ENCODE measurements at places on chromosomes 12 and 14.

DNA sequence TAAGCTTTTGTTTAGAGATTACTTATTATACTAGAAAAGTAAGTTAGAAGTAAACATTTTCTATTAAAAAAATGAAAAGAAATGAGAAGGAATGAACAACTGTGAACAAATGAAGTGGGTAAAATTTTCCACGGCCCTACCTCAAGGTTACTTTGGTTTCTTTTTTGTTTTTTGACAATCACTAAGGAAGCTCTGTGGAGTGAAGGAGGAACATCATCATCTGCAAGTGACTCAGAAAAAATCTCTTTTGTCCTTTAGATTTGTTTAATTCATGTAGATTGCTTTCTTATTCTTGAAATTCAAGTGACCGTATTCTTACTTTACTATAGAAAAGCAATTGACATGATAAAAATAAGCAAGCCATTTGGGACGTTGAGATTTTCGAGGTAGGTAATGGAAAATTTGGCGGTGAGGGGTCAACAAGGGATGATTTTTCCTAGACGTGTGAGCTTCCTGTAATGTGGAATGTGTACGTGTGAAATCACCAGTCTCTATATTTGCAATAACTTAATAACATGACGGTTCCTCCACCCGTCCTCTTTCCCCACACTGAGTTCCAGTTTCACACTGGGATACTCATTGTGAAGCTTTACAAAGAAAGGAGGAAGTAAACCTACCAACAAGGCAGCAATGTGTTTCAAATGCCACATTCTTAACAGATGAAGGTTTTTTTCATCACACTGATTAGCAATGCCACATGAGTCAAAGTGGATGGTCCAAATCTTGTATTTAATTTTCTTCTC lies 62.3 kb upstream of the EGLN3 start:
- no peak for DNase-seq

DNA sequence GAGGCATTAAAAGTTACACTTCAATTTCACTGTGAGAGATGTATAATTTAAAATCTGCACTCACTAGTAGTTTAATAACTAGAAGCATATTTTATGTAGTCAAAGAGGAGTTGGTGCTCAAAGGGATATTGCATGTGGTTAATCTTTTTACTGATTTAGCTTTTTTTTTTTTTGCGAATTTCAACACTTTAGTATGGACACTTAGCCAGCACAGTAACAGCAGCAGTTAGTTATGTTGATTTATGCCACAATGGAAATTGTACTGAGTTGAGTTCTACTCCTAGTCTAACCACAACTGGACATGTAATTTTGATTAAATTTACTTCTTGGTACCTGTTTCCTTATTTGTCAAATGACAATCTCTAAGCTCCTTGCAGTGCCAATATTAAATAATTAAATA lies 104.2 kb downstream of the RERG start:
- DNase-seq = no peak

DNA sequence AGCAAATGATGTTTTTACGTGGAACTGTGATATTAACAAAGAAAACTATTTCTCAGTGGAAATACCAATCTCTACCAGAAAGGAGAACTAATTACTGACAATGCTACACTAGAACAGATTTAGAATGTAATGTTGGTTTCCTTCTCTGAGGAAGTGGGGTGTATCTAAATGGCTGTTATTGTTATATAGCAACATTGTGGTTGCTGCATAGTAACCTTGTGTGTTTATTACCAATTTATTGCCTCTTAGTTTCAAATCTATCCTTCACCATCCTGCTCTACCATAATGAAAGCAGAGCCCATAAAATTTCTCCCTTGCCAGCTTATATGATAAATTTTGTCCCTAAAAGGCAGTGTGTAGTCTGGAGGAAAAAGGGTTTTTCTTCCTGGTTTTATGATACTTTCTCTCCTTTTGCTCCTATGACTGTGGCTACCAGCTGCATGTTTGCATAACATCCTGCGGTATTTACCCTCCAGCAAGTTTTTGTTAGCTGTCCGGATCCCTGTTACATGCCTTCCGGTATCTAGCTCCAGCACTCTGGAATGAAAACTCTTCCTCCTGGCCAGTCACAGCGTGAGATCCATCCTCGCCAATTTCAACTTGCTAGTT lies 5.7 kb upstream of the KLRK1 start:
- DNase-seq = peak; percentile 76

DNA sequence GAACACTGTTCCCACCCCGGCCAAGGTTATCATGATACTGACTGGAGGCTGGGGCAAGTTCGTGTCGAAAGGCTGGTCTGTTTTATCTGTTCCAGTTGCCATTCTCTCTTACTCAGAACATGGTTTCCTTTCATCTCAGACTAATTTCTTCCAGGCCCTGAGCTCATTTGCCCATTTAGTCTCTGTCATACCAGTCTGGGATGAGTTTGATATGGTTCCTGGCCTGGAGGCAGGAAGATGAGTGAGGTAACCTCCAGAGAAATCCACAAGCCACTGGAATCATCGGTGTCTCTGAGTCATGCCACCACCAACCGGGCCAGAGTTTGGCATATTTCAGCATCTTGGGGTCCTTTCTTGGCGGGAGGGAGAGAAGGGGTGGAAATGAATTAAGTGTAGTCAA lies 114.7 kb downstream of the NTF3 start:
- DNase-seq = no peak

DNA sequence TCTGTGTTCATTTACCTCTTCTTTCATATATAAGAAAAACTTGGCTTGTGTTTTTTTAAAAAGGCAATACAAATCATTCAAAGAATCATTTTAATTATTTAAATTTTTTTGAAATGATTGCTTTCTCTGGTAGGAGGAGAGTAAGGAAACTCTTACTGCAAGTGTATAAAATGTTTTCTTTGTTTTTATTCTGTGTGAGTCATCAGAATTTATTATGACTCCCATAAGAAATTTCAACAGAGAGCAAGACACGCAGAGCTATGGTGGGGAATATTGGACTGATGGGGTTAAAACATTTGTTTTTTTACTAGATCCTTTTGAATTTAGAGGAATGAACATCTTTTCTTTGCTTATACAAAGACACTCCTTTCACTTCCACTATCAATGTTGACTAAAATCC lies 119.1 kb upstream of the ATXN7L3B start:
- DNase-seq = no peak

DNA sequence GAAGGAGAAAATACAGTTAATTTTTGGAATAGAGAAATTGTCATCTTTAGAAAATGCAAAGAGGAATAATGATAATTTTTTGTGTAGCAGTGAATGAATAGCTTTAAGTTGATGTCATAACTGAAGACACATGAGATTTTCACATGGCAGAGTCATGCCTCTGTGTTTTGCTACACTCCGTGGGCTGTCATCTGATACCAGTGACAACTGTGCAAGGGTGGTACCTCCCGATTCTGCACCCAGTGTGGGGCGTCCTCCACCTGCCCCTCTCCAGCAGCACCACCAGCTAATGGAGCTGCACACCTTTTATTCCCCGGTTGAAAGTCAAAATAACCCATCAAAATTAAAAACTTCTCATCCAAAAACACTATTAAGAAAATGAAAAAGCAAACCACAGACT lies 47.2 kb downstream of the ANKRD9 start:
- no peak for DNase-seq

GRCh38 chr12:103958621-103959020 lies 7.1 kb upstream of the TDG start:
- DNase-seq = no peak

DNA sequence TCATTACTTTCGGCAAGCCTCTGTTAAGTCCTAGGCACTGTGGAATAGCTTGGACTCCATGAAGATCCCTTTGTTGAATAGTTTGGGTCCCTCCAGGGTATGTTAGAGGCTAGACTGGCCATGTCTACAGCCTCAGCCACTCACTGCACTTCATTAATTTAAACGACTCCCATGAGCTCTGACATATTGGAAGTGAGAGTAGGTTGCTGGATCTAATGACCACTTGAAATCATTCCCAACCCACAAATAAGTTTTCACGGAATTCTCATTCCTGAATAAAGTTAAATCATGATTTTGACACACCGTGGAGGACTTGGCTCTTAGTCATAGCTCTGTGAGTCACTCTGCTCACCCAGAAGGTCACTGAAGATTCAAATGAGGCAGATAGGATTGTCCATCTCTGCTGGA lies 21.4 kb upstream of the APPL2 start:
- DNase-seq = peak; percentile 84

DNA sequence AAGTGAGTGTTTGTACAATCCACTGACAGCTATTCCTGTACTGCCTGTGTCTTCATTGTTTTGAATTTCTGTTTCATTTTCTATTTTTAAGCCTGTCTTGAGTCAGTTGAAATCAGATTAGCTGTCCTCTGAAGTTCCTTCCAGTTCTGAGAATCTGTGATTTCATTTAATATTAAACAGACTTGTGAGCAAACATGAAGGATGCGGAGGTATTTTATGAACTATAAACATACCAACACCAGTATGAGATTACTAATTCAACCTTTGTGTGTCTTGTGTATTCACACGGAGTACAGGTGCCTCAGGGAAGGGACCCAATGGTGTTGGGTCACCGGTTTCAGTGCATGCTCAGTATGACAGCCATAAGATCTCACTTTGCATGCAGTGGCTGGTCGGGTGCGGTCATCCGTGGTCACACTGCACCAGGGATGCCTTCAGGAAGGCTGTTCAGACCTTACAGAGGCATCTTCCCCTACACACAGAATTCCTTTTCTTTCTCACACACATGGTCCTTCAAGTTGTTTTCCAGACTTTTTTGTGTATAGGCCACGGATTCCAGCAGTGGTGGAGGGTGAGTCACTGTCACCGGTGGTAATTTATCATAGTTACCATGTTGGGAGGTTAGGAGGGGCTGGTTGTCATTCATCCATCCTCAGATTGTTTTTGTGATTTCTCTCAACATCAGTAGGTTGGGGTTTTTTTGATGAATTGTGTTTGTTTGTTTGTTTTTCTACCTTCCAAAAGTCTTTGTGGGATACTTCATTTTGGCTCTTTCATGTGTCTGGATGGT lies 103.0 kb upstream of the SFSWAP start:
- no peak for DNase-seq

GRCh38 chr14:68634332-68634731 lies 158.5 kb downstream of the ZFP36L1 start:
- no peak for DNase-seq

- peak; percentile 56 for DNase-seq
Measured at GRCh38 chr14:54329082-54329695, 67.6 kb upstream of the CDKN3 start.

DNA sequence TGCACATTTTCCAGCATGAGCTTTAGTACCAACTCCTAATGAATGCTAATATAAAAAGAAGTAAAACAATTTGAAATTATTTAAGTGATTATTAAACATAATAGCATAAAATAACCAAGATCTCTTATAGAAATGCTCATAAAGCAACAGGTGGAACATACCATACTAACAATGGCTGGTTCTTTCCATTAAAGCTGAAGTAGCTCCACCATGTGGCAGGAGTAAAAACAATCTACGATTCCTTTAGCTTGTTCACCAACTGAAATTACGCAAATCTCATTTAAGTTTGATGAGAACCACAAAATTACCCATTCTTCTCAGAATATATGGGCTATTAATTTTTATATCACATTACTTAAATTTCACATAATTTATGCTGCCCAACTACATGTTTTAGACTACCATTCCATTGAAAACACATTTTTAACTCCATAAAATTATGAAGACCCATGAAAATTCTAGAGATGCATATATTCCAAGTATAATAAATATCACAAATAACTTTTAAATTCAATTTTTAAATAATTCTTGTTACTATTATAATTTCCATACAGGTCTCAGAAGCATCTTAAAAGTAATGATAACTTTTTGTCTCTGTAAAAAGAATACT lies 213.6 kb downstream of the DAD1 start:
- no peak for DNase-seq

DNA sequence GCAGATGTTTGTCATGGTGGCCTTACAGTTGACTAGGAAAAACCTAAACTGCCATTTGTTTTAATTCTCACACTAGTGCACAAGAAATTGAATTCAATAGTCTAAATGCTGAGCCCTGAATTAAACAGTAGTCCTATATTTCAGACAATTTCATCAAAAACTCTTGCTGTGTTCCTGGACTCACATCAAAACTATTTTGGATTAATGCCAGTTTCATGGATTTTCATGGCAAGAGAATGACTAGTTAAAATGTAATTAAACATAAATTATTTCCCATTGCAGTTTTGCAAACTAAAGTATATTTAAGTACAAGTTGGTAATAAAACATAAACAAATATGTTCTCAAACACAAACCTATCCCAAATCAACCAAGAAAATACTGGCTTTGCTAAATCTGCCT lies 468.0 kb upstream of the PRICKLE1 start:
- DNase-seq = no peak

- DNase-seq = no peak
Measured at GRCh38 chr12:105418229-105418628, 87.7 kb downstream of the C12orf75 start.

GRCh38 chr12:124159655-124160054 lies 135.2 kb upstream of the RFLNA start:
- no peak for DNase-seq

DNA sequence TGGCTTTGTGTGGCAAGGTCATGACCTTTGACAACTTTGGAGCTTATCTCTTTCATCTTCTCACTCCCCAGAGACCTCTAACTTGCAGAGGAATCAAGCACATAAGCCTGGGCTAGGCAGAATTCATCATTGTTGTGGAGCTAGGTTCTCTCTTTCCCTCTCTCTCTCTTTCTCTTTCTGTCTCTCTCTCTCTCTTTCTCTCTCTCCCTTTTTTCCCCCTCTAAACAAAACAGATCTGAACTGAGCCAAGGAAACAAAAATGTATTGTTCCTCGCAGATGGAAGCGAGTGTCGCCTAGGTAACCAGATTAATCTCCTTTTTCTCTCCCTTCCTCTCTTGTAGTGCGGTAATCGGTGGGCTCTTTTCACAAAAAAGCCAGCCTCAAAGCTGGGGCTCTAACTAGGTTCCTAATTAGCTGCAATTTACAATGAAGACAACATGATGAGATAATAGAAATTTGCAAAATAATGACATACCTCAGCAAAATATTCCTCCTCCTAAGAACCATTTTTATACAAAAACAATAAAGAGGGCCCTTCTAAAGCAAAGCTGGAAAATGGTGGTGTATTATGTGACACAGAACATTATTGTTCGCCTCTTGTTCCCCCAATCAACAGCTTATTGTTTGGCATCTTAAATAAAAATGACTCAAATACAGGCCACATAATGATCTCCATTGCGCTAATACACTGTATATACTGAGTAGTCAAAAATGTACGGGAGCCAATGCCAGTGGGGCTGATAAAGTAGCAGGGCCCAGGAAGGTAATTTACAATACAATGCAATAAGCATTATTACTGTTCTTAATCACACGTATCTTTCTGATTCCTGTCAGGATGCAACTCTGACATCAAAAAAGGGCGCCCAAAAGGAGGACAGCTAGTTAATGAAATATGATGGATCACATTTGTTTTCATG lies 65.7 kb upstream of the SOX5 start:
- DNase-seq = no peak

- peak; percentile 22 for DNase-seq
Measured at GRCh38 chr14:55899531-55899930, 218.7 kb upstream of the PELI2 start.

- DNase-seq = peak; percentile 45
Measured at GRCh38 chr12:46490635-46491034, 118.1 kb upstream of the SLC38A2 start.

- no peak for DNase-seq
Measured at GRCh38 chr12:113797535-113797868, 168.6 kb downstream of the RBM19 start.

- peak; percentile 18 for DNase-seq
Measured at GRCh38 chr12:102629262-102629888, 149.0 kb upstream of the IGF1 start.
